Caudate nucleus (tissue), 63 donors: ENCODE measurements at places on chromosomes 7 and 10.

DNA sequence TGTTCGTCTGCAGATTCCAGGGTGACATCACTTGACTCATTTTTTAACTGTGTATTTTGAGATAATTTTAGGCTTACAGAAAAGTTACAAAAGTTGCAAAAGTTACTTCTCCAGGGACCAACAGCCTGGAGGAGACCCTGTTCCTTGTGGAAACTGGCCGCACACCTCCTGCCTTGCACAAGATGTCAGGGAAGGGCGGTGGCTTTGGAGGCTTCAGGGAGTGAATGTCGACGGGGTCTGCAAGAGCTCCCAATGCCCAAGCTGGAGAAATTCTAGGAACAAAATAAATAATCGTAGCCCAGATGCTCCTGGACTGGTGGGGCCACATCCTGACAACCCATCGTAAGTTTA, 62.2 kb upstream of the FAM20C start:
- no peak for DNase-seq

GRCh38 chr7:20440472-20441105, 109.9 kb downstream of the ITGB8 start:
- no peak for DNase-seq

DNA sequence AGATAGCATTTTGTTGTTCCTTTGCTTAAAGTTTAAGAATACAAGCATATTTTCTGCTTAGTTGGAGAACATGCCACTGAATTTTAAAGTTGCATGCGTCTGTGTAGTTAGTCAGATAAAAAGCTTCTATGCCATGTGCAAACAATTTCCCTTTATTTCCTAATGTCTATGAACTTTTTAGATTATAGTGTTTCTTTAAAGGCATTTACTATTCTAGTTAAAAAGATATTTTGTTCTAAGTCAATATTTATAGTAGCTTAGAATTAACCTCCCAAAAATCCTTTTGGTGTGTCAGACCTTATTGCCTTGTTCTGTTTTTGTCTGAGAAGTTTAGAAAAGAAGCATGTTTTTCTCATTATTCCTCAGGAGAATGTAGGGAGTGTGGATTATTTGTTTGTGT, 99.0 kb upstream of the GATA3 start:
- DNase-seq = no peak

- no peak for DNase-seq
Measured at GRCh38 chr10:8055420-8056349, 1.2 kb downstream of the GATA3 start.

- DNase-seq = no peak
Measured at GRCh38 chr7:72492461-72493065, 80.4 kb upstream of the CALN1 start.

GRCh38 chr7:12861070-12861469, 173.6 kb downstream of the ARL4A start:
- no peak for DNase-seq

DNA sequence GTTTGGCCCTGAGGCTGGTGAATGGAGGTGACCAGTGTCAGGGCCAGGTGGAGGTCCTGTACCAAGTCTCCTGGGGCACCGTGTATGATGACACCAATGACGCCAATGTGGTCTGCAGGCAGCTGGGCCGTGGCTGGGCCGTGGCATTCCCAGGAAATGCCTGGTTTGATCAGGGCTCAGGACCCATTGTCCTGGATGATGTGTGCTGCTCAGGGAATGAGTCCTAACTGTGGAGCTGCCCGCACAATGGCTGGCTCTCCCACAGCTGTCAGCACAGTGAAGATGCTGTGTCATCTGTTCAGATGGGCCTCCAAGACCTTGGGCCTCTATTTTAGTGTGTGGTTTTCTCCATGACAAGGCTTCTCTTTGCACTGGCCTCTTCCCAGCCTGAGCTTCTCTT, 64.0 kb downstream of the DMBT1 start:
- DNase-seq = no peak

DNA sequence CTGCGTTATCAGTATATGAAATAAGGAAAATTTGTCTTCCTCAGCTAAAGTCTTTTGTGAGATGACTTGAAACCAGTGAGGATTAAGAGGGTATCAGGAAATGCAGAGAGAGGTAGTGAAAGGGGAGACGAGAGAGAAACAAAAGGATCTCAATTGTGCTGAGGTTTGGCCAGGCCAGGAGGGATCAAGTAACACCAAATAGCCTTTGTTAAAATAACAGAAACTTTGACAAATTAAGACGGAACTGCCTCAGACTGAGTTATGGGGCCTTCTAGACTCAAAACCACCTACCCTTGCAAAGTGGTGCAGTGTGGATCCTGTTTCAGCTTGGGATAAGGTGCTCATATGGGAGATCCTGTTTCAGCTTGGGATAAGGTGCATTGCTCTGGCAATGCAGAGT, 263.1 kb downstream of the CREB5 start:
- no peak for DNase-seq

DNA sequence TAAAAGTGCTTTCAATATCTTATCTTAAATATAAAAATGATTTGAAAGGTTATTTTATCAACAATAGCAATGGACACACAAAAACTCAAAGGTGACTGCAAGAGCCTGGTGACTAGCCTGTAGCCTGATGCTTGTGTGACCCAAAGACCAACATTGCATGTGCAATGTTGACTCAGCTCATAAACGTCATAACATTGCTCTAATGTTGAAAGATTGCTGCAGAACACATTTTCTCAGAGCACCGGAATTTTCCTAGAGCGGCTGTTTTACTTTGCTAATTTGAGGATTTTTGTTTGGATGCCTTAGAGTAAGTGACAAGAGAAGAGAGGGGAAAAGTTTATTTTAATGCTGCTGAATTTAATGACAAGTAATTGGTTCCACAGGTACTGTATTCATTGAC, 107.1 kb downstream of the RAB18 start:
- DNase-seq = no peak

DNA sequence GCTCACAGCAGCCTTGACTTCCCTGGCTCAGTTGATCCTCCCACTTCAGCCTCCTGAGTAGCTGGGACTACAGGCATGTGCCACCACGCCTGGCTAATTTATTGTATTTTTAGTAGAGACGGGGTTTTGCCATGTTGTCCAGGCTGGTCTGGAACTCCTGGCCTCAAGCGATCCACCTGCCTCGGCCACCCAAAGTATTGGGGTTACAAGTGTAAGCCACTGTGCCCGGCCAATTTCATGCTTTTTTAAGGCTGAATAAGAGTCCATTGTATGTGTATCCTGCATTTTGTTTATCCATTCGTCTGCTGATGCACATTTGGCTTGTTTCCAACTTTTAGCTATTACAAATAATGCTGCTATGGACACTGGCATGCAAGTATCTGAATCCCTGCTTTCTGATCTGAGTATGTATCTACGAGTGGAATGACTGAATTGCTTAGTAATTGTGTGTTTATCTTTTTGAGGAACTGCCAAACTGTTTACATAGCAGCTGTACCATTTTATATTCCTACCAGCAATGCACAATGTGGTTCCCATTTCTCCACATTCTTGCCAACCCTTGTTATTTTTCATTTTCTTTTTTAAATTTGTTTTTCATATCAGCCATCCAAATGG, 37.3 kb upstream of the TPST1 start:
- DNase-seq = no peak

DNA sequence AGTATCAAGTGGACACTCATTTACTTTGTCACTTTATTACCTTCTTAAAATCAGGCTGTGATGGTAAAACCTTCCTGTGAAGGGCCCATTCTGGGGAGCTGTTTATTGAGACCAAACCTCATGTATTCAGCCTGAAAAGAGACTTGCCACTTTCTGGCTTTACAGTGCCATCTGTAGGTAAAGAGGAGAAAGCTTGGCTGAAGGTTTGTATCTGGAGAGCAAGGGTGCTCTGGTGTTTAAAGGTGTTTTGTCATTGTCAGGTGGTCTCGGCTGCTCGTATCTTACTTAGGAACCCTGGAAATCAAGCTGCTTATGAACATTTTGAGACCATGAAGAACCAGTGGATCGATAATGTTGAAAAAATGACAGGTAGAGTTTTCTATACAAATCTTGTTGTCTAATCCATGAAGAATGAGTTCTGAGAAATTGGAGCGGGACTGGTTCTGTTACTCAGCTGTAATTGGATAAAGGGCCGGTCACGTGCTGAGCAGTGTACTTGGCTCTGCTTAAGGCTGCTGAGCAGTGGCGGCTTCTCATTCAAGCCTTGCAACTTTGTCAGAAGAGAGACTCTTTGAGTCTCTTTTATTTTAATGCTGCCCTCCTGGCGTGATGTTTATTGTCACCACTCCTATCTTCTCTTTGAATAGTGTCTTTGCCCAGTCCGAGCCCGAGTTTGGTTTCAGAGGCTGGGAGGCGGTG, 46.9 kb downstream of the AP3M1 start:
- DNase-seq = no peak

- no peak for DNase-seq
Measured at GRCh38 chr7:128770233-128770632, 5.4 kb downstream of the OPN1SW start.

DNA sequence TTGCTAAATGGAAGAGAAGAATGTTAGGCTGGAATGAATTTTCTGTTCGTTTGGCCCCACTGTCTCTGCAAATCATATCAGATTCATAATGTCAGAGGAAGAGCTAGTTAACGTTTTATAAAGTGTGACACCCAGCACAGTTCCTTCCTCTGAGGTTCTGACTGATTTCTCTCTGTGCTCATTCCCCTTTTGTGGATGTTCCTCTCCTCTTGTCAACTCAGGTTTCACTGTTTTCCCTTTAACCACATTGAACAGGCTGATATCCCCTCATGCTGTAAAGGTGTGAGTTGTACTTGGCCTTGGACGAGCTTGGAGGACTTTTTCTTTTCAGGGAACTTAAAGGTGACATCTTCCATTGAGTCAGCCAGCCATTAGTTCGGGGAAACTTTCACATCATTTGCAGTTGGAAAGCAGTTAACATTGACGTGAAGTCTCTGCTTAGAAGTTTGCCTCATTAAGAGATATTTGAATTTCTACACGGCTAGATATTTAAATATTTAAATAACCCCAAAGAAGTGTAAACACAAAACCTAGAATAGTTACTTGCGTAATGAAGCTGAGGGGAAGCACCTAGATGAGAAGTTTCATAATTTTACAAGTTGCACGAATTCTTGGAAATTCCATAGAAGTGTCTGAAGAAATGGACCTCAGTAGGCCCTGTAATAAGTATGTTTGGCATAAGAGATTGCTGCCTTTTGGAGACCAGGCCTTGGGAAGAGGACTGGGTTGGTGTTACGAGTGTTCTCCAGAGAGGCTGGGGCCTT, 101.5 kb upstream of the EGR2 start:
- no peak for DNase-seq

DNA sequence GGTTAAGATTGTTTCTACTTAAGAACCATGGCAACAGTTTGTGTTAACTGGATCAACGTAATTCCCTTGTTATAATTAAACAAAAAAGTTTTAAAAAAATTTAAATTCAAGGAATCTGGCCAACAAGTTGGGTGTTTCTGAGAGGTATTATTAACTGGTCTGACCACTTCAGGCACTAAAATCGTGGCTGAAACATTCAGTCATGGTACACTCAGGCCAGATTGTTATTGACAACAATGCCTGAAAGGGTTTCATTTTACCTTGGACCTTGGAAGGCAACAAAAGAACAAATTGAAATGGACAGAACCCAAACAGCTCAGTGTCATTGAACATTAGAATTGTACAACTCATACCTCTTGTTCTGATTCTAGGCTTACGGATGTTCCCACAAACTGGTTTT, 103.3 kb upstream of the ARMC3 start:
- DNase-seq = no peak

DNA sequence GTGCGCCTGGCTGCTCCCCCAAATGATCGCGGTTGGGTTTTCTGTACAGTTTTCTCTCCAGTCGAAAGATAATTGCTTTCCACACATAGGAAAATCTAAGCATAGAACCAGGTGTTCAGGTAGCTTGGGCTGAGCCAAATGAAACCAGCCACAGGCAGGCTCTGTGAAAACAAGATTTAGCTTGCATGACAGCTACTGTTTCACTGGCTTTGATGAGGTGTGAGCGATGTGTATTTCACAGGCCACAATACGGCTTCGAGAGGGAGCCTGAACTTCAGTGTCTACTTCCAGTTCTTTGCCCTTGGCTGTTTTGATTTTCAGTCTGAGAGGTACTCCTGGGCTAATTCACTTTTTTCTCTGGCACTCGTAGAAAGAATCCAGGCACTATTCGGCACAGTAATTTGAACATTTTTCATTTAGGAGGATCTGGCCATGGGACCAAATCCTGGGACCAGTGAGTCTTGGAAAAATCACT, 110.5 kb downstream of the JCAD start:
- DNase-seq = no peak

- DNase-seq = no peak
Measured at GRCh38 chr7:71016401-71016800, 115.5 kb upstream of the GALNT17 start.
